T-cell (primary cell): ENCODE measurements at places on chromosomes 16 and 17.

DNA sequence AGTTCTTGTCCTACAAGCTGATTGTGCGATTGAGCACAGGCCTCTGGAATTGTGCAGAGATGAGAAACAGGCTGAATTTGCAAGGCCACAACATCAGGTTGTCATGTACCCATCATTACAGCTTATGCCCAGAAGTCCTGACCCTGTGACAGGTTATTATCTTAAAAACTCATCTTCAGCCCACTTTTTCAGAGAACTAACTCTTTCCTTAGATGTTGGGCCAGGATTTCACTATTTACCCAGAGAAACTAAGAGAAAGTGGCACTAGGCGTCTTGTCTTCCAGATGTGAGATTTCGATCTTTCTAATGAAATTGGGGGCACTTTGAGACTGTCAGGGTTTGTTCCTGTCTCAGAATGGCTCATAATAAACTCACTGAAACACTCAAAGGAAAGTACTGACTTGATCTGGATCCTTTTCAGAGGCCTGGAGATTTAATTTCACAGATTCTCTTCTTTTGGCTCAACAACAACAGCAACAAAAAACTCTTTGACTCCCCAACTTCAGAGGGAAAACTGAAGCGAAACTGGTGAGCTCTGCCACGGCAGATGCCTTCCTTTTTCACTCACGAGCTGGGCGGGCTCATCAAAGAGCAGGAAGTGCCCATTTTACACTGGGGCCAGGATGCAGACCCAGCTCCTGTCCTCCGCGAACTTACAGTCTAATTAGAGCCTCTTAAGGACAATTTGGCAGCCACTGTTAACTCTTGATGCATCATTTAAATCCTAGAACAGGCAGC lies 17.7 kb upstream of the SLC12A3 start:
- no peak for DNase-seq

DNA sequence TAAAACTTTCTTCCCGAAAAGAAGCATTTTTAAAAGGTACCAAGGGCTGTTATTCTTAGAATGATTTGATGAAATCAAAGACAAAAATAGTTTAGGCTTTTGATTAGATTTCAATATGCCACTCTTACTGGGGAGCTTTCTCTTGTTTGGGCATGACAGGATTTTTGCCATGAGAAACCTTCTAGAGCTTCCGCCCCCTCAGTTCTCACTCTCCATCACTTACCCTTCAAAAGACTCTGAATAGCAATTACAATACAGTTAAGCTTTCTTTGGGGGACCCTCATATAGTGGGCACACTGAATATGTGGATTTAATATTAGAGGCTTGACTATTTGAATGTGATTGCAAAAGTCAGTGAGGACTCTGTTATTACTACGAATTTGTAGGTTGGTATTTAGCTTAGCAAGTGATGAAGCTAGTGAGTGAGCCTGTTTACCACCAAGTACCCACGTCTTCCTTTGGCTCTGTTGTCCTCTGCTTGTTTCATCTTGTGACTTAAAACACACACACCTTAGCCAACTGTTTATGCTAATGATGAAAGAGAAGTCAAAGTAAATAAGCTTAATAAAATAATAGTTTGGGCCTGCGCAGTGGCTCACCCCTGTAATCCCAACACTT lies 158.7 kb upstream of the TBX2 start:
- no peak for DNase-seq

DNA sequence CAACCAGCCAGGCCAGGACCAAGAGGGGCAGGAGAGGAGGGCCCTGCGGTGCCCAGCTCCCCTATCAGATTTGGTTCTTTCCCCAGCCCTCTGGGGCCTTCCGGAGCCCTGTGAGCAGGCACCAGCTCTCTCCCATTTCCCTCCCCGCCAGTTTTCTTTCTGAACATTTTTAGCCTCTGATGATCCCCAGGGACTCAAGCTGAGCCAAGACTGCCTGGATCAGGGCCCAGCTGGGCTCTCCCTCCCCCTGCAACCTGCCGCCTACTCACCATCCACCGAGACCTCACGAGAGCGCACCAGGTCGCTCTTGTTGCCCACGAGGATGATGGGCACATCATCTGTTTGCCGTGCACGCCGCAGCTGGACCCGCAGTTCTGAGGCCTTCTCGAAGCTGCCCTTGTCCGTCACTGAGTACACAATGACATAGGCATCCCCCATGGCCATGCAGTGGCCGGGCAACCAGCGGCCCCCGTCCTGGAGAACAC lies 2.0 kb downstream of the RRAD start:
- DNase-seq, result no peak

GRCh38 chr17:41026715-41027471 lies at the start of gene KRTAP1-5:
KRTAP1-5 (minus strand) TSS chr17:41027208; CDS start chr17:41027155, 53 bp downstream.
- no peak for DNase-seq

GRCh38 chr16:63442246-63442645 lies 1406.0 kb upstream of the CDH8 start:
- no peak for DNase-seq

GRCh38 chr17:31780483-31780882 lies 78.6 kb downstream of the COPRS start:
- no peak for DNase-seq

- DNase-seq, result no peak
Observed at GRCh38 chr16:71464231-71464630, 2.2 kb upstream of the ZNF23 start.

DNA sequence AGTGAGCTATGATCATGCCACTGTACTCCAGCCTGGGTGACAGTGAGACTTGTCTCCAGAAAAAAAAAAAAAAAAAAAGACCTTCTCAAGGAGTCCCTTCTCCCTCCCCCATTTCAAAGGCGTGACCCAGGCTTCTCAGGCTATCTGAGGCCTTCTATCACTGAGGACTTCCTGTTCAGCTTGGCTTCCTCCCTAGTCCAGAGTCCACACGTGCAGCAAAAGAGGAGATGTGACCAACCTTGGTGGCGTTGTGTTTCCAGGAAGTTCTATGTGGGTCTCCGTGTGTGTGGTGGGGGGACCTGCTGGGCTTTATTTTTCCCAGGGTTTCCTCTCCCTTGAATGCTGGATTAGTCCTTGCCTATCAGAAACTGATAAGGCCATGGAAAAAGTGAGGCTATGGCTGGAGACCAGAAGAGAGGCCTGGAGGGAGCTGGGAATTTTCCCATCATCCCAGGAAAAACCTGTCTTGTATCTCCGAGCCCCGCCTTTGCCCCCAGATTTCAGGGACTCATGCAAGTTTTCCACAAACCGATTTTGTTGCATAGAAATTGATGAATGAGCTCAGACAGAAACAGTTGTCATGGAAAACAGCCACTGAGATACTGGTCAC lies 148.1 kb downstream of the SALL1 start:
- no peak for DNase-seq

- DNase-seq, result no peak
Observed at GRCh38 chr17:6374271-6374691, 60.6 kb downstream of the AIPL1 start.

DNA sequence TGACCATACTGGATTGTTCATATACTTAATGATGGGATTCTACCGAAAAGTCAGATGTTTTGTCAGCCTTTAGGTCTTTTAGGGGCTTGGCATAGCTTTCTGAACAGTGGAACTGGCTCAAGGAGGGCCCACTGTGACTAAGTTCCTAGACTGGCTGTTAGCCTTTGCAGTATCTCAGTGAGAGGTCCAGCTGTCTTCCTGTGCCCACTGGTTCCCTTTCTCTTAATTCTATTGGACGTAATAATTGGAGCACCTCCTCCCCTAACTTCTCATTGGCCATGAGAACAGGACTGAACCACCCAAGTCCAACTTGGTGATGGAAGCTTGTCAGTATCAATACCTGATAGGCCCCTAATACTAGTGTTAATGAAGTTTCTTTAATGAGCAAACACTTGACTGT lies 13.5 kb downstream of the KPNA2 start:
- no peak for DNase-seq

DNA sequence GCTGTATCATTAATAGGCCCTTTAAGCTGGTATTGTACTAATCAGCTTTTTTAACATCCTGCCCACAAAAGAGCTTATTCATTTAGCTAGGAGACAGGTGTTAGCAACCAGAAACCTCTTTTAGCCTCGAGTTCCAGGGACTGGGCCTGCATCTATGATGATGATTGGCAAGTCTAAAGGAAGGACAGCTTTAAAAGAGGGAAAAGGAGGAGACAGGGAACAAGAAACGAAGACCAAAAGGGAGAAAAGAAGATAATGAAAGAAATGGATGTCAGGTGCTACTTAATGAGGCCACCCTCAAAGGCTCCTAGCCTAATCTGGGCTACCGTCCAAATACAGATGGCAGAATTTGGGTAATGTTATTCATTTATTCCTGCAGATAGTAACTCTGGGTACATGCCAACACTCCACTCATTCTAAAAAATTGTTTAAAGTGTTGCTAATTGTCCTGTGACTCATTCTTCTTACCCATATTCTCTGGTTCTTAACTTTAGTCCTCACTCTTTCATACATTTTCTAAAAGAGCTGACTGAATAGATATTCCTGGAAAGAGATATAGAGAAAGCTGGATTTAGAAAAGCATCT lies 18.7 kb upstream of the RFFL start:
- DNase-seq, result no peak

DNA sequence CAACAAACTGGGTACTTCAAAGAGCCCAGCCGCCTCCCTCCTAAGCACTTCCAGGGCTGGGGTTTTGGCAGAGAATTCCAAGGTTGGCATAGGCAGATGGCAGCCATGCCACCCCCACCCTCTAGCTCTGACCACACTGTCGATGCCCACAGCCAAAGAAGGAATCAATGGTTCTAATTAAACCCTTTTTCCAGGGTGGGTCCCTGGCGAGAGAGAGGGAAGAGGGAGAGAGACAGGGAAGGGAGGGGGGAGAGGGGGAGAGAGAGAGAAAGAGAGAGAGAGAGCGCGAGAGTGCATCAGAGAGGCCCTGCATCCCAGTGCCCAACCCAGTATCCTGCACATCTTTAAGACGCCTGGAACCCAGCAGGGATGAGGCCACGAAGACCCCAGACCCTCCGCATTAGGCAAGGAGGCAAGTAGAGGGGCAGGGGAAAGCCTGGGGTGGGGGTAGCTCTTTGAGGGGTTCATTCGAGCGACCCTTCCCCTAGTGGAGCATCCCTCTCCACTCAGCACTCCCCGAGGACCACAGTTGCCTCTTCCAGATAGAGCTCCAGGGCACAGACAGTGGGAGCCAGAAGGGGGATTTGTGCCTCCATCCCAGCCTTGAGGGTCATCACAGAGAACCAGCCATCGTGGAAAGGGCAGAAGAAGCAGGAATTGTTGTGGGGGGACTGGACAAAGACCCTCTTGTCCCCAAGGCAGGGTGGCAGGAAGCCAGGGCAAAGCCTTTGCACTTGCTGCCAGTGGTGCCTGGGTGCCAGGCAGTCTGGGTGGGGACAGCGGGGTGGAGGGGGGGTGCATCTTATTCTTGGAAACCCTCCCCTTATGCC lies 2.6 kb downstream of the SRCIN1 start:
- DNase-seq, result no peak

GRCh38 chr17:80673152-80673920 lies 128.7 kb downstream of the RPTOR start:
- DNase-seq, result no peak

DNA sequence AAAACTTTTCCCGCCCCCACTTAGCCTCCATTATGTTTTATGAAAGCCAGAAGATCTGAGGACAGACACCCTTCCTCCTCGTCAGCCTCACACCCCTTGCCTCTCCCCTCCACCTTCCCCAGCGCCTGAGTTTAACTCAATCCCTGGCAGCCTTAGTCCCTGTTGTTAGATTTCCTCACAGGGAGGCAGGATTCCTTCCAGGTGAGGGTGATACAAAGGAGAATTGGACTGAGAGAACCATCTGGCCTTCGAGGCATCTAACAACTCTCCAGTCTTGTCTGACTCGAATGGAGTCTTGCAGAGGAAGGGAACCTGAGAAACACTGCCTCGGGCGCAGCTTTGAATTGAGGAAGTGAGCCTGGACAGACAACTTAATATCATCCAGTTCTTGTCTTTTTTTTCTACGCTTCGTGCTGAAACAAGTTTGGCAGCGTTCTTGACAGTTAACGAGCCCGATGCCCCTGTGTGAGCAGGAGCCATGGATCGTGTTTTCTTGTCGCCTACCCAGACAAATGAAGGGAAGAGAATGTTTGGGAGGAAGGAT lies 1.3 kb upstream of the ZNF768 start:
- no peak for DNase-seq

DNA sequence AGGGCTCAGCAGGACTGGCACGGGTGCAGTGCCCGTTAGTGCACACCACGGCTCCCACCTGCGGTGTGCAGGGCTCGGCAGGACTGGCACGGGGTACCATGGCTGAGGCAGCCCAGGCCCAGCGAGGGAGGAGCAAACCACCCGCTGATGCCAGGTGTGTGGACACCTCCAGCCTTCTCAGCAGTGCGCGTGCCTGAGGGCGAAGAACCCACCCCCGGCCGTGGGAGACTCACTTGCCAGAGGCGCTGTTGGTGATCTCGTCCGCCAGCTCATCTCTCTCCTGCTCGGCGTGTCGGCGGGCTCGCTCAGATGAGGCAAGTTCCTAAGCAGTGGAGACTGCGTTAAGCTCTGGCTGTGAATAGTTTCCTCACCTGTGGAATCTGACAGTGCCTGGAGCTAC lies 45.4 kb downstream of the NDEL1 start:
- DNase-seq, result no peak

DNA sequence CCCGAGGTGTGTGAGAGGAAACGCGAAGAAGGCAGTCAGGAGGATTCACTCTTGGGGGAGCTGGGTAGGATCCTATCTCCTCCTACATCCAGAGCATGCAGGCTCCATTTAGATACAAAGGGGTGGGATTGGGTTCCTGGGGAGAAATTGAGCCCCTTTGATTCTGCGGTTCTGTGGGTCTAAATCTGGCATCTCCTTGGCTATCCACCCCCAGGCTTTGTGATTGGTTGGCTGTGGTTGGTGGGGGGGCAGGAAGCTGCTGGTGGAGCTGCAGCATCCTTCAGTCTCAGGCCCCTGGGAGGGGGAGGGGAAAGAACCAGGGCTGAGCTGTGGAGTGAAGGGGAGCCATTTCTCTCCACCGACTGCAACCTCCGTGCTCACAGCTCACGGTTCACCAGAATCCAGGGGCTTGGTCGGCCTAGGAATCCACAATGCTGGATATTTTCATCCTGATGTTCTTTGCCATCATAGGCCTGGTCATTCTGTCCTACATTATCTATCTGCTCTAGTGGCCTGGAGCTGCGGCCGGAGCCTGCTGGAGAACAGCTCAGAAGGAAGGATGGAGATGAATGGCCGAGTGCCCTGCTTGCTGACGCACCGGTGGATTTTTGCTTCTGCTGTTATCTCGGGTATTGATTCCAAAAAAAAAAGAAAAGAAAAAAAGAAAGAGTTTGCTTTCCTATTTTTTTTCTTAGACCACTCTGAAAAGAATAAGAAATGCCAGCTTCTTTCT lies at the start of gene LASP1NB:
LASP1NB (plus strand) TSS at position 352 of the 733 bp plus-strand sequence.
- DNase-seq, result peak; percentile 61

DNA sequence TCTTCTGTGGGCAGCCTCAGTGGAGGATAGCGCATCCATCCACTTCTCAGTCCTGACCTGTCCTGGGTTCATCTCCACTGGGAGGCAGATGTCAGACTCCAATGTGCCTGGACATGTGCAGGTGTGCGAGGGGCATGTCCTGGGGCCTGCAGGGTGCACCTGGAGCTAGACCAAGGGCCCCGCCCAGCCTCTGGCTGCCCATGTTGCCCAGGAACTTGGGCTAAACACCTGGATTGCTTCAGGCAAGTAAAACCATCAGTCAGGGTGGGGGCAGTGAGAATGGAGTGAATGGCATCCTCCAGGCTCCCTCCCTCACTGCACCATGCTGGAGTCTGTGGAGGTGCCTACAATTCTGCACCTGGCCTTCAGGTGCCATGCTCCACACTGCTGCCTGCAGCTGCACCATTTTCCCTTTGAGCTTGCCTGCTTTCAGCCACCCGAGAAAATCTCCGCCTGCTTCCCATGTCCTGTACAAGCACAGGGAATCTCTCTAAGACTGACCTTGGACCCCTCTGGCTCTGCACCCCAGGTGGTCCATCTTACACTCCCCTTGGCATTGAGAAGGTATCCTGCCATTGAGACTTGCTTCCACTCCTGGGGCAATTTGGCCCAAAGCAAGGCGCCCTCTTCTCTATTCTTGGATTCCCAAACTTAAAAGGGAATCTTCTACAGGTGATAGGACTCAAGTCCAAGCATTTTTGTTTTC lies 2.1 kb upstream of the MFSD6L start:
- DNase-seq, result no peak
